ENCODE measurements at places on chromosomes 3 and 15.
A peak's percentile ranks its signal among the peaks of the same experiment; 100 is the strongest.

- DNase-seq = no peak
Measured at GRCh38 chr15:61057376-61057775, 171.7 kb downstream of the RORA start.

- no peak for DNase-seq
Measured at GRCh38 chr3:145820170-145820569, 340.8 kb downstream of the PLOD2 start.

- no peak for DNase-seq
Measured at GRCh38 chr3:151999936-152000335, 126.5 kb downstream of the SUCNR1 start.

GRCh38 chr3:4583416-4583815, 90.3 kb downstream of the ITPR1 start:
- no peak for DNase-seq

- peak; percentile 94 for DNase-seq
Measured at GRCh38 chr15:33242165-33242564, 47.7 kb upstream of the FMN1 start.

- no peak for DNase-seq
Measured at GRCh38 chr3:52173101-52173500, 18.9 kb upstream of the POC1A start.

DNA sequence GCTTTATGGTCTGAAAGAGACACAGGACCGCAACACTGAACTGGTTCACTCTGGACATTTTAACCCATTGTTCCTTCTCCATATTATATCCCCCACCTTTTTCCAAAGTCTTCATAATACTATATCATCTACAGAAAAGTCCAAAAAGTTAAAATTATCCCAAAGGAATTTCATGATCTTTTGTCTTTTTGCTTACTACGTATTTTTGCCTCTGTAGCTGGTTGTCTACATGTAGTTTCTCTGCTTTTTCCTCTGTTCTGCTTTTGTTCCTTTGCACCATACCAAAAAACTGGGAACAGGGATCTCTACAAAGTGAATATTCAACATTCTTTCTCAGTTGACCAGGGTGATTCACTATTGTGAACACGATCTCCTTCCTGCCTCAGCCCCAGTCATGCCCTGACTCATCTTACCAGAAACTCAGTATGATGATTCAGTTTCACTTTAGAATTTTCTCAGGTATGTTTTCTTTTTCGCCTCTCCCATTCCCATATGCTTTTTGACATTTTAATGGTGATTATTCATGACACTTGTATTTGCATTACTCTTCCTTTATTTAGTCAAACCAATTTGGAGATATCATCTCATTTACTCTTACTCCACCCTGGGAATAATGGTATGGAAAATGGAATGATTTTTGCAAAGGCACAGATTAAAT, 14.5 kb downstream of the EMC4 start:
- peak; percentile 97 for DNase-seq

GRCh38 chr15:98937413-98938104, 70.0 kb downstream of the PGPEP1L start:
- no peak for DNase-seq

DNA sequence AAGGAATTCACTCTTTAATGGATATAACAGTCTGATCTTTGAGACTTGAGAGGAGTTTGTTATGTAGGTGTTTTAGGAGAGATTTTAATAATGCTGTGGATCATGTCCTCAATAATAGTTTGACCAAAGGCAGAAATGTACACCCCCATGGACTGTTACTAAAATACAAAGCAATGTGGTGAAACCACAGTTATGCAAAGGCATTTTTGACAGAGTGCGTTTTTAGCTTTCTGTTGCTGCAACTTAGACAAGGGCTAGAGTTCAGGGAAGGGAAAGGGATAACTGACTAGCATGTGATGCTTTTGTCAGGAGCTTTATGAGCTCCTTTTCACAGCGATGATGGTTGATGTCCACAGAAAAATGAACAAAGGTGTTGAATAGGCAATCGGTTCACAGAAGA, 3.6 kb upstream of the STARD5 start:
- DNase-seq = peak; percentile 73

- DNase-seq = no peak
Measured at GRCh38 chr3:155386919-155387318, 93.4 kb upstream of the STRIT1 start.

DNA sequence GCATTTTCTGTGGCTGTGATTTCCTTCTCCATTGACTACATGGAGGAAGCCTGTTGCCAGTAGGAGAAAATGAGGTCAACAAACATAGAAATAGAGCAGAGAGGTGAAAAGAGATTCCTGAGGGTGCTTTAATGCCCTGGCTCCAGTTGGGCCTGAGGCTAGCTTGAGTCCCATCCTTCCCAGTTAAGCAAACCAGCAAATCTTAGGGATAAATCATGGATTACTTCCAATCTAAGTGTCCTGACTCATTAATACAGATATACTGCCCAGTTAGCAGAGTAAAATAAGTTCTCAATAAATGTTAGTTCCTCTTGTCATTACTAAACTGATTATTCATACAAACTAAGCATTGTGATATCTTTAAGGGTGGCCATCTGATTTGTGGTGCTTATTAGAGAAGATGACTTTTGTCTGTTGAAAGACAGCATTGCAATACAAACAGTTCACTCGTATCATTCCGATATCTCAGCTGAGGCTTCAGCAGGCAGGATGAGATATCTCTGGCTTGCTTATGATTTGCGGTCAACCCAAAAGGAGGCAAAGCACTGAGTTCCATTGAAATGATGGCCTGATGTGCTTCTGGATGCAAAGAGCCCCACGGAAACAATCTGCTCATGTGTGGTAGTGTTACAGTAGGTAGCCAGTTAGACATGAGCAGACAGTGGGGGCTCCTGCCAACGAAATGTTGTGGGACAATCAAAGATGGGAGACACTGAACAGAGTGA, 6.6 kb upstream of the STARD5 start:
- DNase-seq = no peak

- no peak for DNase-seq
Measured at GRCh38 chr3:128167973-128168674, 14.8 kb downstream of the EEFSEC start.

- DNase-seq = no peak
Measured at GRCh38 chr3:127712461-127712860, 39.7 kb downstream of the ABTB1 start.

GRCh38 chr15:68818769-68819494, 1.8 kb downstream of the ANP32A start:
- DNase-seq = peak; percentile 57

DNA sequence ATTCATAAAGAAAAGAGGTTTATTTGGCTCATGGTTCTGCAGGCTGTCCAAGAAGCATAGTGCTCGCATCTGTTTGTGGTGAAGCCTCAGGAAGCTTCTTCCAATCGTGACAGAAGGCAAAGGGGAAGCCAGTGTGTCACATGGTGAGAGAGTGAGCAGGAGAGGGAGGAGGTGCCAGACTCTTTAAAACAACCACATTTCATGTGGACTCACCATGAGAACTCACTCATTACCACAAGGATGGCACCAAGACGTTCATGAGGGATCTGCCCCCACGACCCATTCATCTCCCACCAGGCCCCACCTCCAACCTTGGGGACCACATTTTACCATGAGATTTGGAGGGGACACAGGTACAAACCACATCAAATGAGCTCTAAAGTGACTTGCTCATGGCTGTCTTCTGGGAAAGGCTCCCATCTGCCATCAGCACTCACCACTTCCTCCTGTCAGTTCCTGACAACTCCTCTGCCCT, 327.3 kb upstream of the TLE3 start:
- DNase-seq = no peak

- DNase-seq = no peak
Measured at GRCh38 chr3:180720012-180720411, 40.7 kb upstream of the CCDC39 start.

DNA sequence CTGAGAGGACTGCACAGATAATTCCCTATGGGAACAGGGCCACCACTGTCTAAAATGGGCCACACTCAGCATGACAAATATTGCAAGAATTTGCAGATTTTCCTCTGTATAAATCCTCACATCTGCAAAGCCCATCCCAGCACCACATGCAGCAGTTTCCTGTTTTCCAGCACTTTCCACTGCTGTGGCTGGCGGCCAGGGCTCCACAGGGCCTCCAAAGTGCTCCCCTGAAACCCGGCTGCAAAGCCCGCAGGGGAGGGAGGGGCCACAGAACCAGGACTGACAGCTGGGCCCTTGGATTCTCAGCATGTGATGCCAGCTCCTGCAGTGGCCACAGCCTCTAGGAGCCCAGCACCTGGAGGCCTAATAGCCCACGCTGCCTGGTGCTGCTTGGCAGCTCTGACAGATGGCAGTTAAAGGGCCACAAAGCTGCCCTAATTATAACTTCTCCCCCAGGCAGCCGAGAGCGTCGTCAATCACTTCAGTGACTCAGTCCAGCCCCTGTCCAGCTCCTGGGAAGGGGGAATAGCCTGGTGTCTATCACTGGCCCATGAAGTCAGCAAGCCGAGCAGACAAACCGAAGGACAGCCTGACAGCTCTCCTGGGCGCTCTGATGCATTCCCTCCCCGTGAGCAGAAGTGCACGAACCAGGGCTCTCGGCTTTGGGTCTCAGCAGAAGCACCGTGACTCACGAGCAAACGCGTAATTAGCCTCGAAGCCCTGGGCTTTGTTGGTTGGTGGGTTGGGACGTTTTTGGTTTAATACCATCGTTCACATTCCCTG, 4.7 kb downstream of the LRRC15 start:
- DNase-seq = peak; percentile 39

DNA sequence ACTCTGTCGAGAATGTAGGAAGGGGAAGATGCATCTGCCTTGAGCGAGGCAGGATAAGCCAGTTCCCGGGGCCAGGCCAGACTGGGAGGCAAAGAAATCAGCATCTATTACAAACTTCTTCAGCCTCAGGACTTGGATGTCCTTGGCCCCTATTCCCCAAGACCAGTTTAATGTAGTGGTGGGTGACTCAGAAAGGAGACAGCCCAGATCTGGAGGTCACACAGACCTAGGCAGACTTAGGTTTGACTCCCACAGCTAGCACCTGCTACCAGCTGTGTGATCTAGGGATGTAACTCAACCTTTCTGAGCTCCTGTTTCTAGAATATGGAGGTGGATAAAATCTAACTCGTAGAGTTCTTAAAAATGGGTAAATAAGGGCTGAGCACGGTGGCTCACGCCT, 409.5 kb upstream of the PROK2 start:
- DNase-seq = no peak

- peak; percentile 52 for DNase-seq
Measured at GRCh38 chr3:47645551-47645950, 66.9 kb upstream of the CSPG5 start.

DNA sequence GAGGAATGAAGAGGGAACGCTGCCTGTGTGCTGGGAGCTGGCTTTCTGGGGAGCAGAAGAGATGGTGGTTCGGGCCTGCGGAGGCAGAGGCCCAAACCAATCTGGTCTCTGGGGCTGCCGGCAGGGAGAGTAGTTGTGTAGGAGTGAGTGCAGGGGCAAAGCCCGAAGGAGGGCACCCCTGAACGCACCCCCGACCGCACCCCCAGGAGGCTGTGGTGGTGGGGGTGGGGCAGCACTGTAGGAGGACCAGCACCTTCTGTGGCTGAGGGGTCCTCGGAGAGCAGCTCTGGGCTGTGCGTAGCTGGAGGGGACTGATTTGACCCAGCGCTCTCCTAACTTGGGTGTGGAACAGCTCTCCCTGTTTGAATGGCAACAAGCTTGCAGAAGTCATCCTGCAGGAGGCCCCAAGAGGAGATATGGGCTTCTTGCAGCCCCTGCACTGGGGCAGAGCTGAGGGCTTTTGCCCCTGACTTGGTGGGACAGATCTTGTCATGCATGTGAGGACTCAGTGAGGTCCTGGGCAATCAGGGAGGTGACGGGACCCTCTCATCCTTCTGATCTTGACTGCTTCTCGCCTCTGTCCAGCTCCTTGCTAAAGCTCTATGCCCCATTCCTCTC, 26.1 kb downstream of the C15orf39 start:
- no peak for DNase-seq

GRCh38 chr3:155026999-155027591, 53.0 kb upstream of the MME start:
- DNase-seq = no peak

DNA sequence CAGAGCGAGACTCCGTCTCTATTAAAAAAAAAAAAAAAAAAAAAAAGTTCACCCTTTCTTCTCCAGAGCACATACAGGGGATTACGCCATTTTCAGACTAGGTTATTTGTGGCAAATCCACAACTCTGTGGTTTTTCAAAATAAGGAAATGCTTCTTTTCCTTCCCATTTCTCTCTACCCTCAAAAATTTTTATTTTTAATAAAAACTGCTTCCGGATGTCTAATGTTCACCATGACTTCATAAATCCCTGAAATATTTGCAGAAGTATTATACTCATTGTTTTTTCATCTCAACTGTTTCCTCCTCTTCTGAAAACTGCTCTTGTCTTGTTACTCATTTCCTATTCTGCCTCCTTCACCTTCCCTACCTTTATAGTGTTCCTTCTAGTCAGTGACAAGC, 45.0 kb upstream of the SLC12A8 start:
- no peak for DNase-seq

DNA sequence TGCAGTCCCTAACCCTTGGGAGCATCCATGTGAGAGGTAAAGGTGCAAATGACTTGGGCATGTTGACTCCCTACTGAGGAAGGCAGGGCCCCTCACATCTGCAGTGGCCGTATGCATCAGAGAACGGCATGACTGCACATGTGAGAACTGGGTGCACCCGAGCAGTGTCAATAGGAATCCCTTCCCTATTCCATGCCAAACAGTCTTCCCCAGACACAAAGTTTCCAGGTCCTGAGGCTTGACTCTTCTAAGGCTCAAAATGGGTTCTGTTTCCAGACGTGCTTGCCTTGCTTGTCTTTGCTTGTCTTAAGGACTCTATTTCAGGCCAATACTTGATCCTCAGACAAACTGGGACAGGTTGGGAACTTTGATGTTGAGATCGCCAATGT, 20.5 kb upstream of the ANPEP start:
- no peak for DNase-seq

GRCh38 chr3:45980819-45981218, 14.8 kb downstream of the FYCO1 start:
- DNase-seq = no peak

- DNase-seq = no peak
Measured at GRCh38 chr3:14439501-14440167, 37.2 kb downstream of the SLC6A6 start.

GRCh38 chr15:99365242-99365641, 114.0 kb downstream of the LRRC28 start:
- DNase-seq = no peak

DNA sequence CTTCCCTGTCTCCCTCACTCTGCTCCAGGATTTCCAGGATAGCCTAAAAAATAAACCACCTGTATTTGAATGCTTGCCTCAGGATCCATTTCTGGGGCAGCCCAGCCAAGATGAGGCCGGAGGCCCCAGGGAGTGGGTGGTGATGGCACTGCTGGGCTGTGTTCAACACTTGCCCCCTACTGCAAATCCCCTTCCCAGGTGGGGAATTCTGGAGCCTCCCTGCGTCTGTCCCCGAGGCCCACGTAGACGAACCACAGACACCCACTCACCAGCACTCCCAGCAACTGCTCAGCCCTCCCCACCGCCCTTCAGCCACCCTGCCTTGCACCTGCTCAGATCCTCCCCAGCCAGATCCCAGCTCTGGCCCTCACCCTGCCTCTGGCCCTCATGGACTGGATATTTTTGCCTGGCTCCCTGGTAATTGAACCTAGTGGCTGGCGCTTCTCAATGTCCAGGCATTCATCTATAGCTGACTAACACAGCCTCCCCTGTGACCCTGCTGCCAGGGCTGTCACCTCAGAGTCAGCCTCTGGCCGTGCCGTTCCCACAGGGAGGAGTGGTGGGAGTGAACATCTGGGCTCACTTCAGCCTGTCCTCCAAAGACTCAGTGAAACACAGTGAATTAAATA, 17.1 kb upstream of the EPB42 start:
- DNase-seq = no peak

Data from ELR (cell line).